ENCODE measurements at places on chromosomes 11 and 22.

DNA sequence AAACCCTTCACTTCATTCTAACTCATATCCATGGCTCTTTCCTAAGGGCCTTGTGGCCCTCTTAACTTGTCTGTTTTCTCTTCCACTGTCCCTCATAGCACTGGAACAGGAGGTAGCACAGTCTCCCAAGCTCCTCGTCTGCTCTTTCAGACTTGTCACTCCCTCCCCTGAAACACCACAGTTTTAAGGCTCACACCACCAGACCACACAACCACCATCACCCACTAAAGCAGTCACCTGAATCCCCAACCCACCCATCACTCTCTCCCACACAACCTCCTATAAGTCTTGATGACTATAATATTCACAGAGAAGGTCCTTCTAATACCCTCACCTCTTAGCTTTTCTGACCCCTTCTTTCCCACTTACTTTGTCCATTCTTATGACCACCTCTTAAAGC is 11.1 kb upstream of the VWCE start:
- no peak for DNase-seq

- DNase-seq = no peak
These were observed 66.4 kb downstream of the LRRC32 start for GRCh38 chr11:76604081-76604625.

DNA sequence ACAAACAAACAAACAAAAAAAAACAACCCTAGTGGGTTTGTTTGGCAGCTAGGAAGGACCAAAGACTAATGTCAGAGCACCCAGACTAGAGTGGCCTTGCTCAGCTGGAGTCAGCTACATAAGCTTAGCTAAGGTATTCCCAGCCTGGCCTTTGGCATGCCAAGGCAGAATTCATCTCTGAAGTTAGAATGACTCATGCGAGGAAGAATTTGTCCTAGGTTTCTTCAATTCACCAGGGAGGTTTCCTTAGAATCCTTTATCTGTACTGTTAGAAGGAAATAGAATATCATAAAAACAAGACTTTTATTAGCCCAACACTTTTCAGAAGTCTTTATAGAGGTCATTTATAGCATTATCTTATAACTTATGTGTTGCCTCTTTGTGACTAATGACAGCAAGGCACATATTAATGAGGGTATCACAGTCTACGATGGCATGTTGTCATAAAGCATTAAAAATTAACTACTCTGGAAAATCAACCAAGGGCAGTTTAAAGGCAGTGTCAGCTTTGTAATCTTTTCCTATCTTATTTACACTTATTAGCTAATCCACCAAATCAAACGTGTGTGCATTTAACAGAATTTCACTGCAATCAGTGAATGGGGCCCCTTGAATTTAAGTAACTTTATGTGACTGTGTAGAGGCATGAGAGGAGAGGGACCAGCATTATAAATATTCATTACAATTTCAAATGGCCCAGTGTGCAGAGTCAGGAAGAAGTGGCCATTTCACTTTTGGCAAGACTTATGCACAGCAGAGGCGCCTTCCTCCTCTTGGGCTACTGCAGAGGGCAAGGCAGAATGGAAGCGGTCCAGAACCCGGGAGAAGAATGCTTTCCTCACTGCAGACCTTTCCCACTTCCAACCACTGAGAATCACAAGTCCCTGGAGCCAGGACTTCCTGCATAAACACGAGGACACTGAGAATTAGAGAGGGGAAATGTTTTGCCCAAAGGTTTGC is 36.3 kb downstream of the SLC5A1 start:
- DNase-seq = no peak

DNA sequence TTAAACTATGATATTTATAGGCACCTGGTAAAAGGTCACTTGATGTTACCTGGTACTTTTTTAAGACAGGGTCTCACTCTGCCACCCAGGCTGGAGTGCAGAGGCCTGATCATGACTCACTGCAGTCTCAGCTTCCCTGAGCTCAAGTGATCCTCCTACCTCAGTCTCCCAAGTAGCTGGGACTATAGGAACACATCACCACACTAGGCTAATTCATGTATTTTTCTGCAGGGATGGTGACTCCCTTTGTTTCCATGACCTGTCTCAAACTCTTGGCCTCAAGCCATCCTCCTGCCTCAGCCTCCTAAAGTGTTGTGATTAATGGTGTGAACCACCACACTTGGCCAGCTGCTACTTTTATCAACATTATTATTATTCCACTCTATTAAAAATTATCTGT is 47.6 kb downstream of the OR4C45 start:
- no peak for DNase-seq

- DNase-seq = no peak
These were observed 95.0 kb upstream of the ZBED5 start for GRCh38 chr11:10952872-10953271.

Data from cortex of kidney (tissue), 1 donor.